ENCODE measurements at places on chromosomes 5 and 9.

GRCh38 chr5:164237486-164237885 is 732.1 kb downstream of the MAT2B start:
- no peak for DNase-seq

- DNase-seq: no peak
Observed at GRCh38 chr5:80963521-80963895, 3.3 kb downstream of the RASGRF2 start.

GRCh38 chr5:154999865-155000264 is 13.7 kb upstream of the KIF4B start:
- DNase-seq: no peak

- no peak for DNase-seq
Observed at GRCh38 chr5:57097526-57097925, 76.3 kb upstream of the GPBP1 start.

- DNase-seq: no peak
Observed at GRCh38 chr9:80552931-80553330, 981.2 kb downstream of the TLE4 start.

DNA sequence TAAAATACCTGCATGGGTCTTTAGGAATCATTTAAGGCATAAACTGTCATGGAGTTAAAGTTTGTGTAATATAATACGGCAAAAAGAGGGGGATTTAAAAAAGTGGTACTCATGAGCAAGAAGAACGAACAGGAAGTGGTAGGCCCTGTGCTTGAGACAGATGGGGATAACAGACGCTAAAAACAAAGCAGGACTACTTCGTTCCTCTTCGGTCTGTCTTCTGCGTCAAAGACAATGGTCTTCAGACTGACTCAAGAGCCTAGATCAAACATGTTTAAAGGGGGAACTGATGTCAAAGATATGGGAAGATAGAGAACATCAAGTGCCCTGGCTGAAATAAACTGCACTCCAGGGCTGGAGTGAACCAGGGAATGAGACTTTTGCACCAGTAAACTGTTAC is 59.8 kb upstream of the RFX3 start:
- DNase-seq: no peak

DNA sequence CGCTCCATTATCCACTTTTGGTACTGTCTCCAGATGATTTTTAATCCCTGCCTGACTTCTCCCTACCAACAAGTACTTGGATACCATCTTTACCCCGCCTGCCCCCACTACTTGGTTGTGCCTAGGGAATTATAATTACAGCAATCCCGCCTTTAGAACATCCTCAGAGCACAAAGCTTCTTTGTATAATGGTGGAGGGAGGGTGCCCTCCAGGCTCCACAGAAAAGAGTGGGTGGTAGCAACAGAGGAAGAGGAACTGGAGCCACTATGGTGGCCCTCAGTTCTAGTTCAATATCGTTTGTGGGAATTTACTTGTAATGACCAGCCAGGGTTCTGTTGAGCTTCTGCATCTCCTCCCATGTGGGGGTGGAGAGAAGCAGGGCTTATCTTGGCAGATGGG is 79.0 kb upstream of the RNF38 start:
- no peak for DNase-seq

DNA sequence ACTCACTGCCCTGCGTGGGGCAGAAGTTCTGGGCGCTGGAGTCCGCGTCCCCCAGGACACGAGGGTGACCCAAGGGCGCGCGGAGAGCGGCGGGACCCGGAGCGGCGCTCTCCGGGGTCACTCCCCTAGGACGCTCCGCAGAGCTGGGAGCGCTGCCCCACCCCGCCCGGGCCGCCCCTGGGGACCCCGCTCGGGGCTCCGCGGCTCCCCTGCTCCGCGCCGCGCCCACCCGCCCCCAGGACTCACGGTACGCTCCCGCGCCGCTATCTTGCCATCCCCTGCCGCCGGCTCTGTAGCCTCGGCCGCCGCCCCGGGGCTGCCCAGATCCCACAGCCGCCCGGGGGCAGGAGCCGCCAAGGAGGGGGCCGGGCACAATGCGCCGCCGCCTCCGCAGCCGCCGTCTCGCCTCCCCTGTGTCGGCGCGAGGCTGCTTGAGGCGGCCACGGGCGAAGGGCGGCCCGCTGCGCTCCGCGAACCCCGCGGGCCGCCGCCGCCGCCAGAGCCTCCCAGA is 303 bp downstream of the LIFR start:
- DNase-seq: no peak

DNA sequence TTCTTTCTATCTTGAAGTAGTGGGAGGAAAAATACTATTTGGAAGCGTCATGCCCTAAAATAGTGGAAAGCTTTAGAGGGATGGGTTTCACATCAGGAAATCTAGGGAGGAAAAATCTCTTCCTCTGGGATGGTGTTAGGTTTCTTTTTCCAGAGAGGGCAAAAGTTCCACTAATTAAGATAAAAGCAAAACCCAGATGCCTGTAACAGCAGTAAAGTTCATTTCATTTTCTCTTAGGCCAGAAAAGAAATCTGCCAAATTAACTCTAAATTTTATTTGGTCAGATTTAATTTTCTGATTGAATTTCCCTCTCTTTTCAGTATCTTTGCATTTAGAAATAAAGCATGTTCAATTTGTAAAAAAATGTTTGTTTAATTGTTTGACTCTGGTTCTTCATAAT is 88.8 kb downstream of the LURAP1L start:
- DNase-seq: no peak

GRCh38 chr9:137156567-137157375 is 13.1 kb downstream of the LRRC26 start:
- no peak for DNase-seq

DNA sequence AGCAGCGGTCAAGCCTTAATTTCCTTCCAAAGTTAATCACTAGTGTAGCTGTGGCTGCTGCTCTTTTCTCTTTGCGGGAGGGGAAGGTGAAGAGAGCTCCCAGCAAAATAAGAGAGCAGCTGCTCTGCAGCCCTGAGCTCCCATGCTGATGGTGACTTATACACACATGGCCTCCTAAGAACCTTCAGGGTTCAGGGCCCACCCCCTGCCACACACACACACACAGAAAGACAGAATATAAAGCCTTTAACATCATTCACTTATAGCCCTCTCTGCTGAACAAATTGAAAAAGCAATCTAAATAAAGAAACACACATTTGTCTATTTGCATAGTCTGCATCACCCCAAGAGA is 43.6 kb downstream of the GAS1 start:
- no peak for DNase-seq

- no peak for DNase-seq
Observed at GRCh38 chr5:106303911-106304310, 1366.8 kb downstream of the EFNA5 start.

DNA sequence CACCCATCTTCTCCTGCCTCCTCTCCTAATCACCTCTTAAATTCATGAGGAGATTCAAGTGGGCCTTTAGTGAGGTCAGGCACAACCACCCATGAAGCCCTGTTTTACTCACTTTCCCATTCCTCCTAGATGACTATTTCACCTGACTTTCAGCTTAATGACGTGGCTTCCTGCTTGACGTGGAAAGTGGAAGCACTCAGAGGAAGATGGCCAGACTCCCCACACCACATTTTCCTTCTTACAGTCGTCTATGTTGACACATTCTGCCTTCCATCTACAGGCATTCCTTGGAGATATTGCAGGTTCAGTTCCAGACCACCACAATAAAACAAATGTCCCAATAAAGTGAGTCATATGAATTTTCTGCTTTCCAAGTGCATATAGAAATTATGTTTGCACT is 146.4 kb upstream of the TAS2R1 start:
- no peak for DNase-seq

DNA sequence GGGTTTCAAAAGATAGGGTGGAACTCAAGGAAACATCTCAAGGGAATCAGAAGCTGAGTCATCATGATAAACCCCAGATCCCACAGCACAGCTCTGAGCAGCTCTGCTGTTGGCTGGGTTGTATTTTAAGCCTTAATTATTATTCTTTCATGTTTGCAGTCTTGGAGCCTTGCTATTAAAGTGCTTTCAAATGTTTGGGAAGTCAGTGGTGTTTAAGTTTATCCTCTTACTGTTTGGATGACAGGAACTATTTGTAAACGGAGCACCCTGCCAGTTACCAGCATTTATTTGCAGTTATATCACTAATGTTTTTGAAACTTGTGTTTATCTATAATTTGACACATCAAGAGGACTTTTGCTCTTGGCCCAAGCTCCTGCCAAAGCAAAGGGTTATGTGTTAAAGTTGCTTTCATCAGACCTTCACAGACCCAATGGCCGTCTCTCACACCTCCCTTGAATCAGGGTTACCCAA is 141.1 kb upstream of the SPDL1 start:
- no peak for DNase-seq

GRCh38 chr5:76303921-76304320 is 99.2 kb upstream of the IQGAP2 start:
- DNase-seq: no peak

DNA sequence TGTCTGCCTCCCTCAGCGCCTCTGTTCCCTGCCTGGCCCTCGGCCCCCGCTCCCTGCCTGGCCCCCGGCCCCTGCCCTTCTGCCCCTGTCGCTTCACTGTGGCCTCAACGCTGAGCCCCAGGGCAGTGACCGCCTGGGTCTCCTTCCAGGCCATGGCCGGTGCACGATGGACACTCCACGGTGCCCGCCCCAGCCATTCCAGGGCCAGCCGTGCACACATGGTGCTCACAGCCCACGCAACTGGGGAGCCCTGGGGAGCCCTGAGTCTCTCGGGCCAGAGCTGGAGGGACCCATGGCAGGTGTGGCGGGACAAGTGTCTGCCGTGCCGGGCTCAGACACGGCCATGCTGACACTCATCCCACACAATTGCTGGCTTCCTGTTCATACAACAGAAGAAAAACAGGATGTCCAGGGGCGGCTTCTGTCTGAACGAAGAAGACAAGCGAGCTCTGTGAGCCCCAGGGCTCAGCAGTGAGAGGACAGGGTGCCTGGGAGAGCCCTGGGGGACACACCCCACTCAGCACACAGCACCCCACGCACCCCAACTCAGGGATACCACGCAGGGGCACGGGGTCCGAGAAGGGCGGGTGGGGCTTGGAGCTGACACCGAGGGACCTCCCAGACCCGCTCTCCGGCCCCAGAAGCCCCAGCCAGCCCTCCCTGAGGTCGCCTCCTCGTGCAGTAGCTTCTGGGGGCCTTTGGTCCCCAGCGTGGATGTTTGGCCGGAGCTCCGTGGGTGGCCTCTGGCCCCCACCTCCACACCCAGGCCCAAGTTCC is 35.7 kb downstream of the EXD3 start:
- no peak for DNase-seq

- no peak for DNase-seq
Observed at GRCh38 chr9:78575771-78576170, 278.8 kb downstream of the PSAT1 start.

DNA sequence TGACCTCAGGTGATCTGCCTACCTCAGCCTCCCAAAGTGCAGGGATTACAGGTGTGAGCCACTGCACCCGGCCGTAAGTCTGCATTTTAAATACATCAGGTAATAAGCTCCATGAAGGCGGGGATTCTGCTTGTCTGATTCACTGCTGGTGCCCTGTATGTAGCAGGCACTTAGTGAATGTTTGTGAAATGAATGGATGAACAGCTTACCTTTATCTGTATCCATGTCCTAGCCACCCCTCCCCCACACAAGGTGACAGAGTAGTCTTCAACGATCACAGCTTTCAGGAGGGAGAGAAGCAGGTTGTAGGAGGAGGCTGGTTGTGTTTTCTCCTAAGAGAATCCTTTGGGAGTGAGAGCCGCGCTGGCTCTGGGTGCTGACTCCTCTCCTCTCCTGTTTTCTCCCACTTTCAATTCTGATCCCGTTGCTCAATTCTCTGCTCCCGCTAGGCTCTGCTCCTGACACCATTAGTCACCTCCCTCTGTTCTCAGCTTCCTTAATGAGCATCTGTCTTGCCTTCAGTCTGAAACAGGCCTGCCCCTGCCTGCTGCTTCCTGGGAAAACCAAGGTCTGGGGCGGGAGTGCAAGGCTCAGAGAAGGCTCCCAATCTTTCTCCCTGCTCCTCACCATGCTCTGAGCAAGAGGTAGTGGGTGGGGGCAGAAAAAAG is 88.8 kb upstream of the CTNNA1 start:
- DNase-seq: no peak

- DNase-seq: no peak
Observed at GRCh38 chr9:36964791-36965190, 69.3 kb downstream of the PAX5 start.

GRCh38 chr9:111038331-111039230 is at the start of gene LPAR1:
LPAR1 (minus strand) TSS chr9:111038470; CDS start chr9:110972117, 66,353 bp downstream.
- DNase-seq: no peak

- DNase-seq: no peak
Observed at GRCh38 chr5:124477577-124477976, 268.9 kb downstream of the ZNF608 start.

DNA sequence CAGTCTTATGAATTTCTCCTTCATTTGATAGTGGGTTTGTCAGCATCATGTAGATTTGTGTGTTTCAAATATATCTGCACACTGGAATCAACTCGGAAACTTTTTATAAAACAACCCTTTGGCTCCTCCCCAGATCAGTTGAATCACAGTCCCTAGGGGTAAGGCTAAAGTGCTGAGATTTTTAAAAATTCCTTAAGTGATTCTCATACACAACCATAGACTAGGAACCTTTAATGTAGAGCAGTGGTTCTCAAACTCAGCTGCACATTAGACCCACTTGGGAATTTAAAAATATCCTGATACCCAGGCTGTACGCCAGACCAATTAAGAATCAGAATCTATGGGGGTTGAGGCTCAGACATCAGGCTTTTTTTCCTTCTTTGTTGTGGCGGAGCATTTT is 17.5 kb upstream of the JAK2 start:
- no peak for DNase-seq

- DNase-seq: no peak
Observed at GRCh38 chr5:40676613-40677343, 2.9 kb upstream of the PTGER4 start.

- DNase-seq: no peak
Observed at GRCh38 chr9:111953444-111953843, 56.8 kb downstream of the UGCG start.

DNA sequence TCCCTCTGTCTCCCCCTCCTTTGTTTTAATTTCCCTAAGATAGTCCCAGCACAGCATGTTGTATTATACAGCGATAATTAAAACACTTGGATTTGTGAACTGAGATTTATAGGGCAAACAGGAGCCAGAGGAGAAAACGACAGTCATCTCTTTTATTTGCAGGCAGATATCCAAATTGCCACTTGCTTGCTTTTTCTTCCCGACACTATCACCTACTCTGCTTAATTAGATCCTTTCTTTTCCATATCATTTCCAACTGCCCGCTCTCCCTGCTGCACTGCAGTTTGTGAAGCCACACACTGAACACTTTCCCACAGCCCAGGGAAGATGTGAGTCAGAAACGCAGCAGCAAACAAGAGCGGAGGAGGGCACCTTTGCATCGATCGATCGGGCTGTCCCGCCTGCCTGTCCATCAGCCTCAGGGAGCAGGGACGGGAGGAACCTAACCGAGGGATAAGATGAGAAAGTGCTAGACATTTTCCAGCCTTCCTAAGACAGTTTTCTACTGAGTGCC is 35.8 kb upstream of the SPRY4 start:
- DNase-seq: no peak

- no peak for DNase-seq
Observed at GRCh38 chr9:132609829-132610228, 27.4 kb downstream of the BARHL1 start.

DNA sequence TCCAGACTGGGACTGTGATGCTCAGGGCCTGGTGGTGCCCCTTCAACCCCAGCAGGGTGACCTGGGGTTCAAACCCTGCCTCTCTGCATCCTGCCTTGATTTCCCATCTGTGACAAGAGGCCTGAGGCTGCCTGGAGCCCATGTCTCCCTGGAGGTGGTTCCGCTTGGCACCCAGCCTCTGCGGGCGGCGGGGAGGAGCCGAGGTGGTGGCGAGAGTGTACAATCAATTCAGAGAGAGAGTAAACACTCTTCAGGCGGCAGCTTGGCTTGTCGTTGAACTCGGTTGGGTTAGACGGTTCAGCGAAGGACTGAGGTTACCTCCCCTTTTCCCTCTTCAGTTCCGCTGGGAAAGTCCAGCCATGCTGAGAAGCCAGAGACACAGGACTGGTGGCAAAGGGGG is 39.3 kb downstream of the NTNG2 start:
- DNase-seq: no peak
